ENCODE measurements at places on chromosomes 6 and 20. TPM values are rescaled to one million over a fixed set of nuclear protein-coding genes. Genes with fewer than 3 reads are reported as not detected.

GRCh38 chr6:121858310-121858709 is 422.9 kb downstream of the GJA1 start:
- H3K27ac ChIP-seq = no peak overlapping the region
- no peaks in the 10 kb centered on the region for H3K36me3 ChIP-seq
- no peak overlapping the region for H3K4me3 ChIP-seq

- H3K4me3 ChIP-seq = no peak overlapping the region
- no peaks in the 10 kb centered on the region for H3K27me3 ChIP-seq
- DNase-seq = no peak
Observed at GRCh38 chr6:166980738-166981137, 18.5 kb upstream of the CEP43 start.

DNA sequence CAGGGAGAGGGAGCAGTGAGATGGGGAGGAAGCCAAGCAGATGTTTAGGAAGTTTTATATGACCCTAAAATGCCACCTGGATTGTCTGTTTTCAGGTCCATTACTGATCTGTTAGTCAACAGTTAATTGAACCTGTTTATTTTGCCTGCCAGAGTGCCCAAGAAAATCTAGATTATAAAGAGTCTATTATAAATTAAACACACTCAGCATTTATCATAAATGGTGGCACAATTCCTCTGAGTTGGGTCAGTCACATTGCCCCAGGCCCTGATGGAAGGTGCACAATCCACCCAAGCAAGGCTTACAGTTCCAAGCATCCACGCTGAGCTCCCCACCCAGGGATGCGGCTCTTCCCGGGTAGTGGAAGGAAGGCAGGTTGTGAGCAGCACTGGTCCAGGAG is 21.4 kb upstream of the ULBP3 start:
- no peaks in the 10 kb centered on the region for H3K4me1 ChIP-seq
- no peak for DNase-seq
- H3K4me3 ChIP-seq = no peak overlapping the region
- no peaks in the 10 kb centered on the region for H3K27me3 ChIP-seq
- no peak overlapping the region for H3K27ac ChIP-seq

GRCh38 chr6:64330694-64331307 is 695.2 kb downstream of the PHF3 start:
- no peak overlapping the region for H3K4me3 ChIP-seq
- no peaks in the 10 kb centered on the region for H3K36me3 ChIP-seq
- no peaks in the 10 kb centered on the region for H3K27me3 ChIP-seq
- DNase-seq = no peak
- H3K4me1 ChIP-seq = no peaks in the 10 kb centered on the region

- H3K4me1 ChIP-seq = no peaks in the 10 kb centered on the region
- H3K27me3 ChIP-seq = no peaks in the 10 kb centered on the region
- H3K4me3 ChIP-seq = no peak overlapping the region
- no peaks in the 10 kb centered on the region for H3K36me3 ChIP-seq
Observed at GRCh38 chr6:126539022-126539421, 199.1 kb downstream of the CENPW start.

DNA sequence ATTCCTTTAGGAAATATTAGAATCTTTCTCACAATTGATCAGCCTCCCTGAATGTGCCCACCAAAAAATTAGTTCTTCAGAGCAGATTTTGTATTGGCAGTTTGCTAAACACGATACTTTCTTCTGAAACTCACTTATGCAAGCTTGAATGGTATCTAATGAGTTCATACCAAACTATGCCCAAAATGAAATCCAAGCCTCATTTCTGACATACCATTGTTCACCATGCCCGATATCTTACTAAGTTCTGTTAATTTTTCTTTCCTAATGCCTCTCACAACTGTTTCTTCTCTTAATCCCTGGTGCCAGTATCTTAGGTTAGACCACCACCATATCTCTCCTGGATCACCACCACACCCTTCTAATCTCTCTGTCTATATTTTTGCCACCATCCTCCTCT is 755.9 kb downstream of the KIF16B start:
- no peak overlapping the region for H3K4me3 ChIP-seq
- DNase-seq = no peak
- H3K36me3 ChIP-seq = no peaks in the 10 kb centered on the region
- H3K4me1 ChIP-seq = no peaks in the 10 kb centered on the region
- H3K27me3 ChIP-seq = no peaks in the 10 kb centered on the region

GRCh38 chr6:143556529-143556928 is 45.0 kb upstream of the FUCA2 start:
- H3K4me3 ChIP-seq = no peak overlapping the region
- no peaks in the 10 kb centered on the region for H3K27me3 ChIP-seq
- H3K4me1 ChIP-seq = peaks cover 26% of the 10 kb centered on the region
- peaks cover 5% of the 10 kb centered on the region for H3K36me3 ChIP-seq
- DNase-seq = no peak
- H3K27ac ChIP-seq = peak overlapping the region; percentile 39

DNA sequence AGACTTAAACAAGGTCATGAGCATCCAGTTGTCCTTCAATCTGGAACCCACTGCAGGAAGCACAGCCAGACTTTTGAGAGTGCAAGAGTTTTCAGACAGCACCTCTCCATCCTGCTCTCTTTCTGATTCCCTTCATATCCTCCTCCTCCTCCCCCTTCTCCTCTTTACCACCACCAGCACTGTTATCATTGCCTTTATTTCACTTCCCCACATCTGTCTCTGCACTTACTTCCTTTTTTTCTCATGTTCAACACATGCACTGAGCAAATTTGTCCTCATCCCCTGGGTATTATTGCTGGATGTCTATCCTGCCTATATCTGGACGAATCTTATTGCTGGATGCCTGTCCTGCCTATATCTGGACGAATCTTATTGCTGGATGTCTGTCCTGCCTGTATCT is 554.8 kb downstream of the DHX35 start:
- no peaks in the 10 kb centered on the region for H3K4me1 ChIP-seq
- no peak overlapping the region for H3K27ac ChIP-seq

- H3K4me1 ChIP-seq = no peaks in the 10 kb centered on the region
- no peaks in the 10 kb centered on the region for H3K36me3 ChIP-seq
- DNase-seq = no peak
- no peak overlapping the region for H3K4me3 ChIP-seq
Observed at GRCh38 chr6:3405679-3406078, 51.2 kb downstream of the SLC22A23 start.

DNA sequence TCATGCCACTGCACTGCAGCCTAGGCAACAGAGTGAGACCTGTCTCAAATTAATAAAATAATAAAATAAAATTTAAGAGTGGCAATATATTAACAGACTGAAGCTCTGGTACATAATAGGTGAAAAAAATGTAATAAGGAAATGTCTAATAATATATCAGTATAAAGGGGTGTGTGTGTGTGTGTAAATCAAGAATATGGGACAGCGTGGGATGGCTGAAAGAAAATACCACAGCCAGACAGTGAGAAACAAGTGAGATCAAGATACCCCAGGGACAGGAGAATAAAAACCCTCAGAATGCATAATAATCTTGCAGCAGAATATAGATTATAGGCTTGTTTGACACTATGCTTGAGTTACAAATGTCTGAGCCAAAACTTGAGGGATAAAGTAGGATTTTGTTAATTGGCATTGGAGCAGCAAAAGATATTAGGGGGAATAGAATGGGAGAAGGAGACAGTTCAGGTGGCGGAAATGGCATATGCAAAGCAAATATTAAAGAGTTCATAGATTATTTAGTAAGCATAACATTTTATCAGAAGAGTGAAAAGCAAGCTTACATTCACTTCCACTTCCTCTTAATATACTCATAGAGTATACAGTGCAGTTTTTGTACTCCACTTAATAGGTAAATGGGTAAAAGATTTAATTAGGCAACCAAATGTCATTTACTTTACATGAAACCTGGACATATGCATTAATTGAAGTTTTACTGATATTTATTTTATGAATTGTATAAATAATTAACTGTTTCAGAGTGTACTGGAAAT is 398.5 kb upstream of the GJE1 start:
- H3K27ac ChIP-seq = no peak overlapping the region
- no peaks in the 10 kb centered on the region for H3K4me1 ChIP-seq
- DNase-seq = no peak
- no peak overlapping the region for H3K4me3 ChIP-seq

DNA sequence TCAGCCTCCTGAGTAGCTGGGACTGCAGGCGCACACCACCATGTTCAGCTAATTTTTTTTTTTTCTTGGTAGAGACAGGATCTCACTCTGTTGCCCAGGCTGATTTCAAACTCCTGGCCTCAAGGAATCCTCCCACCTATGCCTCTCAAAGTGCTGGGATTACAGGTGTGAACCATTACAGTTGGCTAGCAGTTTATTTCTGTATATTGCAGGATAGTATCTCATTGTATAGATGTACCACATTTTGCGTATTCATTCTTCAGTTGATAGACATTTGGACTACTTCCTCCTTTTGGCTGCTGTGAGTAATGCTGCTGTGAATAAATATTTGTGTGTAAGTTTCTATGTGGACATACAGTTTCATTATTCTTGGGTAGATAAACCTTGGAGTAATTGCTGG is 32.9 kb downstream of the ASXL1 start:
- H3K27me3 ChIP-seq = no peaks in the 10 kb centered on the region
- peaks cover 36% of the 10 kb centered on the region for H3K4me1 ChIP-seq
- H3K4me3 ChIP-seq = no peak overlapping the region
- DNase-seq = no peak
- no peak overlapping the region for H3K27ac ChIP-seq

DNA sequence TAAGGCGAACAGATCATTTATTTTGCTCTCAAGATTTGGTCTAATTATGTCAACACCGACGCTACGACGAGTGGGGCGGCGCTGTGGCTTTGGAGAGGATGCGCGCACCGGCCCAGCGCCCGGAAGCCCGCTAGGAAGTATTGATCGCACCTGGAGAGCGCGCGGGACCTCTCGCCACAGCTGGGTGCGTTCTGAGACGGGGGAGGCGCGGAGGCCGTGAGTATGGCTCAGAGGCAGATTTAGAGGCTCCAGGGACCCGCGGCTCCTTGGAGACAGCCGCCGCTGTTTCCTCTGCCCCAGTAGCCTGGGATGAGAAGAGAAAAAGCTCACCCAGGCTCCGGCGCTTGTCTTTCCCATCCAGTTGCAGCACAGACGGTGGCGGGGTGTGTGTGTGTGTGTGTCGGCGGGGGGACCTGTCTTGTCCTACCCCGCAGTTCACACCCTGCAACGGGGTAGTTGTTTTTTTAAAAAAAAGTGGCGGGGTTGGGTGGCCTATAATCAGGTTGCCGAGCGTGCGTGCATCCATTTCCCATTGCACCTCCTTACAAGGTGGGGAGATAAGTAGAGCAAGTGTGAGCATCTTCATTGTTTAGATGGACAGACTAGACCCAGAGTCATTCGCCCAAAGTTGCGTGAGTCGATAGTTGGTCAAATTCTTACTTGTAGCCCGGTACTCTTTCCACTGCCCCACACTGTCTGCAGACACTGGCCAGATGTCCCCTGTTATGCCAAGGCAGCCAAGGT is 11.2 kb downstream of the TFAP2D start:
- peaks cover 12% of the 10 kb centered on the region for H3K27me3 ChIP-seq
- no peaks in the 10 kb centered on the region for H3K4me1 ChIP-seq
- H3K36me3 ChIP-seq = no peaks in the 10 kb centered on the region
- H3K27ac ChIP-seq = no peak overlapping the region
- DNase-seq = no peak

DNA sequence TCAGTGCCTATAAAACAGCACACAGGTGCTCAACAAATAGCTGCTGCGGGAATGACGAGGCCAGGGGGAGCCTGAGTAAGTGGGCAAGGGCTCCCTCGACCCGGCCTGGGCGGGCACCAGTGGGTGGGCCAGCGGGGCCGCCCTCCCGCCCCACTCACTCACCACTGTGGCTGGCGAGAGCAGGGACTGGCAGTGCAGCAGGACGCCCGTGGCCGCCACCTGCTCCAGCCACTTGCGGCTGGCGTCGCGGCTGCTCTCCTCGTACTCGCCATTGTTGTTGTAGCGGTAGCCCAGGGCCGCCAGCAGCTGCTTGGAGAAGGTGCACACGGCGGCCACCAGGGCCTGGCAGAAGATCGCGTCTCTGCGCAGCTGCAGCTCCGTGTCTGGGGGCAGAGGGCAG is 191.5 kb downstream of the PREX1 start:
- no peak overlapping the region for H3K27ac ChIP-seq
- peaks cover 98% of the 10 kb centered on the region for H3K36me3 ChIP-seq
- no peak overlapping the region for H3K4me3 ChIP-seq
- no peak for DNase-seq

- no peak within 1 kb of the TSS for H3K27ac ChIP-seq
- no peak for DNase-seq
- H3K36me3 ChIP-seq = no peaks in the 10 kb centered on the region
- peaks cover 77% of the 10 kb centered on the region for H3K27me3 ChIP-seq
- H3K4me1 ChIP-seq = peaks cover 3% of the 10 kb centered on the region
- peak within 1 kb of the TSS; percentile 16 for H3K4me3 ChIP-seq
Observed at GRCh38 chr6:75205776-75206575, at the start of gene COL12A1. COL12A1 (minus strand) TSS chr6:75206053; CDS start chr6:75202792, 3,261 bp downstream.

GRCh38 chr6:157732416-157733161 is 90.5 kb upstream of the SNX9 start:
- H3K4me3 ChIP-seq = no peak overlapping the region
- H3K36me3 ChIP-seq = no peaks in the 10 kb centered on the region
- no peak overlapping the region for H3K27ac ChIP-seq
- H3K4me1 ChIP-seq = no peaks in the 10 kb centered on the region

PCK1 gene
- total RNA-seq = not detected

RIPPLY2 gene
- not detected for total RNA-seq
